Activated CD4-positive, alpha-beta T cell treated with anti-CD3 and anti-CD28 coated beads, Interleukin-2, amount 50 U/mL, for 16 hours (primary cell): ENCODE measurements at places on chromosomes 12 and 14.

DNA sequence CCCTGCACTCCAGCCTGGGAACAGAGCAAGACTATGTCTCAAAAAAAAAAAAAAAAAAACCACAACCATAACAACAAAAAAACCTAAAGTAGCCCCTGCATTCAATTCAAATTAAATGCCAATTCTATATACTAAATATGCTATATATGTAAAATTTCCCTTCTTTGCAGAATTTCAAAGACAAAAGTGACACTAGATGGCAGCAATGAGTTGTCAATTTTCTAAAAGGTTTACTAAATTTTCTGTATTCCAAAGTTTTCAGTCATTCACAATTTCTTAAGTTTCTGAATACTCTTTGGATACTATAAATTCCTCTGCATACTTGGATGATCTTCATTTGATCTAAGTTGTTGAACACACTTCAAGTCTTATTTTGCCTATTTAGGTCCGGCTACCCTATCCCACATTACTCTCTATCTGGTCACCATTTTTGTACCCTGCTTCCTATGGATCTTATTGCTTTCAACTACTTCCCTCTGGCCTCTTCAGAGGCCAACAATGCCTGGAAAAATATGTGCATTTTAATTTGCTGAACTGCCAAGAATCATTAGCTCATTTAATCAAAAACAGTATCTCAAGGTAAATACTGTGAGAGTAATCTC is 27.9 kb downstream of the HNRNPC start:
- DNase-seq, result no peak

GRCh38 chr12:69342421-69342820 is 5.8 kb upstream of the LYZ start:
- no peak for DNase-seq

DNA sequence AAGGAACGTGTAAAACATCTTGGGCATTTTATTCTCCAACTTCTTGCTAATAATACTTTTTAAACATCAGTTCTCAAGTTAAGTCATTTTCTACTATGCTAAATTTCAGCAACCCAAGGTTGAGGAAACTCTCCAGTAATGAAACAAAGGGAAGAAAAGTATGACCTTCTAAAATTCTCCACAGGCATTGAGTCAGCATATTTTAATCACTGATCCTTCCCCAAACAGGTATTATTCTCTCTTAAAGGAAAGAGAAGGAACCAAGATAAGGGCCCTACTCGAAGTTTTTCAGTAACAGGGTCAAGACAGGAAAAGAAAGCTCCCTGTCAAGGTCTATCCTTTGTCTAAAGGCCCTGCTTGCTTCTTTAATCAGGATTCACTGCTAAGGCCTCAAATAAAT is 3.0 kb downstream of the KICS2 start:
- no peak for DNase-seq

DNA sequence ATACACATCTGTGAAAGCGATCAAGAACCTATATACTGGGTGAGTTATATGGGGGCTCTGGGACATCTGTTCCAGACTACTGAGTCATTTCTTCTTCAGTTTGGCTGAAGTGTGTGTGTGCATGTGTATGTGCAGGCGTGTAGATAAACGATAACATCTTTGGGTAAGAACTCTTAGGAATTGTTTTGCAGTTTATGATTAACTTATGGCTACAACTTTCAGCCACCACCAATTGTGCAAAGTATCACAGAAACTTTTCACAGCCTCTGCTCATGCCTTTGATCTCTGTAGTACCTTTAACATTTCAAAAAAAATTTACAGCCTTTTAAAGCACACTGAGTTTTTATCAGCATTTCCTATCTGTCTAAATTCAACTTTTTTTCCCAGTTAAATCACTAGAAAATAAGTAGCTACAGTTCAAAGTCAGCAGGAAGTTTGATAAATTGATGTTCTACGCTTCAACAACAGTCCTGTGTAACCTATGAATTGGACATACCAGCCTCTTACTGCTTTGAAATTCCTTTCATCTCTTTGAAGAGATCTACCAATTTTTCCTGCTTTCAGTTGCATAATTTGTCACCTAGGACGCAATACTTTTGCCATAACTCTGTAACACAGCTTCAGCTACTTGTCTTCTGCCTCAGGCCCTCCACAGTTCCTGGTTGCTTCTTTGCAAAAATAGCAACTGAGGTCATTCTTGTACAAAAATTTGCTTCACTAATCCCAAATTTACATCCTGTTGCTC is 43.0 kb downstream of the PPM1H start:
- peak; percentile 5 for DNase-seq

DNA sequence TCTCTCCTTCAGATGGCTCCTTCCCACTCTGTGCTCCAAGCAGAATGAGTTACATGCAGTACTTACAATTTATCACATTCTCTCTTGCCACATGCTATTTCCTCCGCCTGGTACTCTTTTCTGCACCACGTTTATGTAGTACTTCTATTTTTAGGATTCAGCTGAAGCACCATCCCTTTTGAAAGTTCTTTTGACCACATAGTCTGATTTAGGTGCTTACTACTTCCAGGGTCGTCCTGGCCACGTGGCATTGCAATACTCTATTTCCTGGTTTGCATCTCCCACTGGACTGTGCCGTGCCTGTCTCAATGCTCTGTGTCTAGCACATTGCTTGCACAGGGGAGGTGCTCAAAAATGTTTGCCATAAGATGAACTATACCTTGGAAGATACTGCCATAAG is 16.3 kb upstream of the TBC1D30 start:
- DNase-seq, result no peak
